ENCODE measurements at places on chromosomes 11 and 22.

- no peak for DNase-seq
These were observed 596.8 kb upstream of the CNTN5 start for GRCh38 chr11:98423933-98424332.

DNA sequence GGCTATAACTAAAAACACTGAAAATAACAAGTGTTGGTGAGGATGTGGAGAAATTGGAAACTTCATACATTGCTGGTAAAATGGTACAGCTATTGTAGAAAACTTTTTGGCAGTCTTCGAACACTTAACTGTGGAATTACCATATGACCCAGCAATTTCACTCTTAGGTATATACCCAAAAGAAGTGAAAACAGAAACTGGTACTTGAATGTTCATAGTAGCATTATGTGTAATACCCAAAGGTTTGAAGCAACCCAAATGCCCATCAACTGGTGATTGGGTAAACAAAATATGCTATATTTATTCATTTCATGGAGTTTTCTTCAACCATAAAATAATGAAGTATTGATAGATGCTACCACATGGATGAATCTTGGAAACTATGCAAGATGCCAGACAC, 40.8 kb upstream of the FTH1 start:
- DNase-seq: no peak

DNA sequence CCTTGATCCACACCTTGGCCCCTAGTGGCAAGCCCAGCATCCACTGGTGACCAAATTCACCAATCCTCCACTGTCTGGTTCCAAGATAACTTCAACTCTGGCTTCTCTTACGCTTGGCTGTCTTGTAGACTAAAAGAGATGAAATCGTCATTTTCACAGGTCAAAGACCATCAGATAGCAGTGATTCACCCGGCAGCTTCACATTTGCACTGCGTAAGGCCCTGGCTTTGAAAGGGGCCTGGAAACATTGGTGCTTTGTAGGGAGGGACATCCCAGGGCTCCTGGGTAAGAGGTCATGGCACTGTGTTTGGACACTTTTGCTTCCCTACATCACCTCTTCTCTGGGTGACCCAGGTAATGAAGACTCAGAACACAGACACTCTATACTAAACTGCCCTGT, 30.1 kb upstream of the FADD start:
- no peak for DNase-seq

DNA sequence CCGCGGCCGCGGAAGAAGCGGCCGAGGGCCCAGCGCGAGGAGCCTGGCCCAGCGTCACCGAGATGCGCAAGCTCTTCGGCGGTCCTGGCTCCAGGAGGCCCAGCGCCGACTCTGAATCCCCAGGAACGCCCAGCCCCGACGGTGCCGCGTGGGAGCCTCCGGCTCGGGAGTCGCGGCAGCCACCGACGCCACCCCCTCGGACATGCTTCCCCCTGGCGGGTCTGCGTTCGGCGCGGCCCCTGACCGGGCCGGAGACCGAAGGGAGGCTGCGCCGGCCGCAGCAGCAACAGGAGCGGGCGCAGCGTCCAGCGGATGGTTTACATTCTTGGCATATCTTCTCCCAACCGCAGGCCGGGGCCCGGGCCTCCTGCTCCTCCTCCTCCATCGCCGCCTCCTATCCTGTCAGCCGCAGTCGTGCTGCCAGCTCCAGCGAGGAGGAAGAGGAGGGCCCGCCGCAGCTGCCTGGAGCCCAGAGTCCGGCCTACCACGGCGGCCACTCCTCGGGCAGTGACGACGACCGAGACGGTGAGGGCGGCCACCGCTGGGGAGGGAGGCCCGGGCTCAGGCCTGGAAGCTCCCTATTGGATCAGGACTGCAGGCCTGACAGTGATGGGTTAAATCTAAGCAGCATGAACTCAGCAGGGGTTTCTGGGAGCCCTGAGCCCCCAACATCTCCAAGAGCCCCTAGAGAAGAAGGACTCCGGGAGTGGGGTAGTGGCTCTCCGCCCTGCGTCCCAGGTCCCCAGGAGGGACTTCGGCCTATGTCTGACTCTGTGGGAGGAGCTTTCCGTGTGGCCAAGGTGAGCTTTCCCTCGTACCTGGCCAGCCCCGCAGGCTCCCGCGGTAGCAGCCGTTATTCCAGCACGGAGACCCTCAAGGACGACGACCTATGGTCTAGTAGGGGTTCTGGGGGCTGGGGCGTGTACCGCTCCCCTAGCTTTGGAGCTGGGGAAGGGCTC, 1.2 kb downstream of the ARHGEF17 start:
- DNase-seq: no peak

DNA sequence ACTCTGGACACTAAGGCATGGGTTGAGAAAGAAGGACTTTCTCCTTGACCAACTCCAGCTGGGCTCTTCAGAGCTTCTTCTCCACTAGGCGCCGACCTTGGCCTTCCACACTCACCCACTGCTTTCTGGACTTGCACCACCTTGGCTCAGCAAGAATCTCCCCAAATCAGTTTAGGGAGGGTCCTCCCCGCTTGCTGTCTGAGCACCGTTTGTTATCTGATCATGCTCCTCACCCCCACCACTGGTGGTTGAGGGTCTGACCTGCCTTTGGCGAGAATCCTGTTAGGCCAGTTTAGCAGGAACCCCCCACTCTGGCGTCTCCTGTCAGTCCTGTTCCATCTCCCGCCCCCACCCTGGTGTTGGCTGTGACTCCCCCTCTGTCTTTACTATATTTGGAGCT, 10.4 kb downstream of the APOL2 start:
- DNase-seq: no peak

DNA sequence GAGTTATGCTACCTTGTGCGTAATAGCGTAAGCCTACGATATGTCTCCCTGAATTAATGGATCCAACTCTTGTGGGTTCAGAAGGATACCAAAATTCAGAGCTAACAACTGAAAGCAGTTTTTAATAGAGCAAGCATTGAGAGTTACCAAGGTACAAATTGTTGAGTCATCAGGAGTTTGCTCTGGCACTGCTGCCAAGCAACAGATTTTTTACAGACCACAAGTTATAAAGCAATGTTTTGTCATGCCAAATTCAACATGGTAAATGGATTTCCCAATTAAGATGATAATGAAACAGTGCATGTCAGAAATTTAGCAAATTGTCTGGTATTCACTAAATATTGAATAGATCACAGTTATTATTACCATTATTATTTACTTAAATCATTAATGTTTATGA, 295.6 kb downstream of the NELL1 start:
- no peak for DNase-seq

DNA sequence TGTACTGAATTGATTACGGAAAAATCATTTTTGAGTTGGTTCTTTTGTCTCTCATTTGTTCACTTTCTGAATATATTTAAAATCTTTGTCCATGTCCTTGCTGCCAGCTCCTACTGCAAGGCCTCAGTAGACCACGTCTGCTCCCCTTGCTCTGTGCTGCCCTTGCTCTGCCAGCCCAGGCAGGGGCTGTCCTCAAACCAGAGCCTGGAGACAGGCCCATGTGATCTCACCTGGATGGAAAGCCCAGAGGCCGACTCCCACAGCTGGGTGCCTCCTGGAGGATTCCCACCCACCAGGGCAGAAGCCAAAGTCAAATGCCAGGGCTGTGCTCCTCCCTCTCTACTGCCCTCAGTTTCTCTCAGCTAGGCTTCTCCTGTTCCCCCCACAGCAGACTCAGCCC, 141.8 kb downstream of the NTM start:
- no peak for DNase-seq

- DNase-seq: no peak
These were observed 452 bp upstream of the ATXN10 start for GRCh38 chr22:45670981-45671782.

GRCh38 chr11:33125611-33126010, 35.7 kb downstream of the CSTF3 start:
- DNase-seq: no peak

DNA sequence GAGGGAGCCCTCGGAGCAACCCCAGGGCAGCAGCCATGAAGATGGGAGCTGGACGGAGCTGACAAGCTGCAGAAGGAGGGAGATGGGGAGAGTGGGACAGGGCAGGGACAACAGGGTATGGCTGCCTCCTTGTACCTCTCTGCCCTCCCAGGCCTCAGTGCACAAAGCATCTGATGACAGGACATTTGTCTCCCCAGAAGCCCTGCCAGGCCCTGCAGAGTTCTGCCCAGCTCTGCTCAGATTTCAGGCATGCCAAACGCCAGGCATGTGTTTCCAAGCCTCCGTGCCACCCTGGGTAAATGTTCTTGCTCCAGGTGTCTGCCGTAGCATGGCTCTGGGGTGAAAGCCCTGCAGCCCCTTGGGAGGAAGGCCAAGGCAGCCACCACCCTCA, 1.1 kb upstream of the IFITM10 start:
- DNase-seq: no peak

DNA sequence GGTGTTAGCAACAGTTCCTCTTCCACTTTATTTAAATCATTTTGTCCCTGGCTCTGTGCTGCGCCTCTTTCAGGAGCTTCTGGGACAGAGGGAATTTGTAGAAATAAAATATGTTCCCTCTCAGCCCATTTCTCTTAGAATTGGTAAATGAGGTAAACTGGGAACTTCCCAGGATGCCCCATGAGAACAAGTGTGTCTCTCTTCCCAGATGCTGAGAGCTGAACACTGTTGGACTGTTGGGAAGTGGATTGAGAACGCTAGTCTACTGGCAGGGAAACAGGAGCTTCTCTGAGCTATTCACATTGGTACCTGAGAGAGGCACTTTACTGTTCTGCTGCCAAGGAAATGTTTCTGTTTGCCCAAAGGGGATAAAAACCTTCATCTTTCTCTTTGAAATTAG, 4.0 kb downstream of the CRY2 start:
- DNase-seq: no peak

DNA sequence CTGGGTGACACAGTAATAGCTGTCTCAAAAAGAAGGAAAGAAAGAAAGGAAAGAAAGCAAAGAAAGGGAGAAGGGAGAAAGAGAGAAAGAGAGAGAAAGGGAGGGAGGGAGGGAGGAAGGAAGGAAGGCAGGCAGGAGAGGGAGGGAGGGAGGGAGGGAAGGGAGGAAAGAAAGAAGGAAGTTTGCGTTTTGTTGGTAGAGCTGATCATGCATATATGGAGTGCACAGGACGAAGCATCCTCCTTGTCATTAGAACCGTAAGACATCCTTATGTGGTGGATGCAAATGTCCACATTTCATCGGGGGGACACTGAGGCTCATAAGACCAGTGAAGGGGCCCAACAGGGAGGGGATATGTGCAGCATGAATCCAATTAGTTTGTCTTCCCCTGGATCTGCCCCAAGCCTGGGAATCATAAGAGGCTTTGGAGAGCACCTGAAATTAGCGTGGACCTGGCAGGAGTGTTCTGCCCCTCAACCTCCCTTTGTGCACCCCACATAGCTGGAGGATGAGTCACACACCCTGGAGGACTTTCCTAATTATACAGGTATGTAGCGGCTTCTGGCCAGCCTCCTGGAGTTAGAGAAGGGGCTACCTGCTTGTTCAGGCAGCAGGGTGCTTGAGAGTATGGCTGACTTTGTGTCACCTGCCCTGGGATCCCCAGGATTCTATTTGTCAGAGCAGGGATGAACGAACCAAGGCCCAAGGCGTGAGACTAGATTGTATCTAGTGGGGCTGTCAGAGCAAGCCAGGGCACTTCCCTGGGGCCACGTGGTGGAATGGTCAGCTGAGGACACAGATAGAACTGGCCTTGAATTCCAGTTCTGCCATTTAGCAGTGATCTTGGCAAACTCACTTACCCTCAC, 119.7 kb upstream of the CD82 start:
- DNase-seq: no peak

- no peak for DNase-seq
These were observed 36.9 kb upstream of the KRTAP5-7 start for GRCh38 chr11:71490044-71490730.

DNA sequence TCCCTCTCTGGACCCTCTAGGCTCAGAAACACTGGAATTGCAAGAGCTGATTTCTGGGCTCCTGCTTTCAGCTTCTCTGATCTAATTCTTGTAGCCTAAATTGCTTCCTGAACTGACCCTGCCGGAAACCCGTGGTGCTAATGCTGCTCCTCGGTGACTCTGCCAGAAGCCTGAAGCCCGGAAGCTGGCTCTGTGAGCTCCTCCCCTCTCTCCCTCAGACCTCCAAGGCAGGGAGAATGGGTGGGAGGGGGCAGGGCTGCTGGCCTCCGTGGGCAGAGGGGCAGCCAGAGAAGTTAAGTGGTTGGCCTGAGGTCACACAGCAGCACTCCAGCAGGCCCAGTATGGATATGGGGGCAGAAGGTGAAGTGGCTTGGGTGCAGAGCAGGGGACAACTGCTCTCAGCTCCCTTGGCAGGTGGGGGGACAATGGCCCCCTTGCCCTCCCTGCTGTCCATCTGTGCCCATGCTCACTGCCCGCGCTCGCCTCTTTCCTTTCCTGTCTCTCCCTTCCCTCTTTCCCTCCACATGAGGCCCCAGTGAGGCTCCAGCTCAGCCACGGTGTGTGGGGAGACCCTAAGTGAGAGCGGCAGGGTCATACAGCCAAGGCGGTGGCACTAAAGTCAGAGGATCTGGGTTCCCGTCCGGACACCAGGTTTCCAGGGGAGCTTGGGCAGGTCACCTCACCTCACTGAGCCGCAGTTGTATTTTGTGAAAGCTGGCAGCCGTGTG, 16.2 kb downstream of the CAPN5 start:
- no peak for DNase-seq

DNA sequence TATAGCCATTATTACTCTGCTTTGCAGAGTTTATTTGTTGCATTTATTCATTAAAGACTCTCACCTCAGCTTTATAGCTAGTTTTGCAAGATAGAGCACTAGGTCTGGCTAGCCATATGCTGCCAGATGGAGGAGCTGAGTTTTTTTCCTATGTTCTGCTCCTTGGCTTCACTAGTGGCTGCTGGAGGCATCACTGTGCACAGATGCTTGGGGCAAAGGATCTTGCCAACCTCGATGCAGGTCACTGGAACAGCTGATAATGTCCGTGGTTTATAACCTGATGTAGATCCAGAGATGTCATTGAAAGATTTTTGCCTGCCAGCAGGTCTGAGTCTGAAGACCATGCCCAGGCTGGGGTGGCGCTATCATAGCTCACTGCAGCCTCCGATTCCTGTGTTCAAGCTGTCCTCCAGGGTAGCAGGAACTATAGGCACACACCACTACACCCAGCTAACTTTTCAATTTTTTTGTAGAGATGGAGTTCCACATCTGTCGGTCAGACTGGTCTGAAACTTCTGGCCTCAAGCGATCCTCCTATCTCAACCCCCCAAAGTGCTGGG, 63.2 kb downstream of the PACS1 start:
- peak; percentile 71 for DNase-seq

Data from cerebellar nuclear complex (tissue), 1 donor.